Stimulated activated CD4-positive, alpha-beta T cell treated with anti-CD3 and anti-CD28 coated beads, Interleukin-12 subunit alpha, Interleukin-12 subunit beta, amount 100 ng/mL, for 24 hours (primary cell): ENCODE measurements at places on chromosomes 7 and 10.
A peak's percentile ranks its signal among the peaks of the same experiment; 100 is the strongest.

DNA sequence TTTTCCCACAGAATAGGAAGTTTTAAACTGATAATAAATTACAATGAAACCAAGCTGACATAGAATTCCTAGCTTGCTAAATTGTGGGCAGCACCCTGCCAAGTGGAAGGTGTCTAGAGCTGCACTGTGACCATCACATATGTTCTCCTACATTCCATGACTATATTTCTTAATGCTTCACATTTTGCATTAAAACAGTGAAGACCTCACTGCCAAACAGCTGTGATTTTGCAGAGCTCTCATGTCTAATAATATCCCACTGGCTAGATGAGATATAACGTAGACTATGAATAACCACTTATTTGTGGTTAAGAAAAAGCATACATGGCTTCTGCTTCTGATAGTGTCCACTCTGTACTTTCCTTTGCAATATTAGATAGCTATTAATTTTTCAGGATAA lies 228.3 kb upstream of the TEX47 start:
- no peak for DNase-seq

- DNase-seq = no peak
Measured at GRCh38 chr10:89294721-89295239, 7.1 kb upstream of the IFIT2 start.

GRCh38 chr7:128030654-128031611 lies at the start of gene LRRC4:
Gene LRRC4 (minus strand): TSS chr7:128031437. CDS start chr7:128030640, 797 bp downstream.
- no peak for DNase-seq

- no peak for DNase-seq
Measured at GRCh38 chr10:23197416-23197861, 5.3 kb downstream of the PTF1A start.

DNA sequence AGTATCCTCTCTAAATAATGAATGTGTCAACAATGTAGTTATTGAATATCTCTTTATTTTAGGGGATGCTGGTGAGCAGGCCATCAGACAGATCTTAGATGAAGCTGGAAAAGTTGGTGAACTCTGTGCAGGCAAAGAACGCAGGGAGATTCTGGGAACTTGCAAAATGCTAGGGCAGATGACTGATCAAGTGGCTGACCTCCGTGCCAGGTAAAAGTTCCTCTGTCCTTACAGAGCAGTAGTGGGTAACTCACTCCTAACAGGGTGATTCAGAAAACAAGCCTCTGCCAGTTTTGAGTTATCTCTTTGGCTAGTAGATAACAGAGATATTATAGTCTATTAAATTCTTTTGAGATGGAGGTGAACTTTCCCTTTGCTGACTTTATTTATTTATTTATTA lies 67.3 kb downstream of the AP3M1 start:
- DNase-seq = no peak

- no peak for DNase-seq
Measured at GRCh38 chr7:80760292-80760691, 121.8 kb downstream of the CD36 start.

GRCh38 chr7:77308792-77309191 lies 107.4 kb downstream of the GSAP start:
- no peak for DNase-seq

- no peak for DNase-seq
Measured at GRCh38 chr10:87504307-87504639, 420 bp upstream of the MINPP1 start.

DNA sequence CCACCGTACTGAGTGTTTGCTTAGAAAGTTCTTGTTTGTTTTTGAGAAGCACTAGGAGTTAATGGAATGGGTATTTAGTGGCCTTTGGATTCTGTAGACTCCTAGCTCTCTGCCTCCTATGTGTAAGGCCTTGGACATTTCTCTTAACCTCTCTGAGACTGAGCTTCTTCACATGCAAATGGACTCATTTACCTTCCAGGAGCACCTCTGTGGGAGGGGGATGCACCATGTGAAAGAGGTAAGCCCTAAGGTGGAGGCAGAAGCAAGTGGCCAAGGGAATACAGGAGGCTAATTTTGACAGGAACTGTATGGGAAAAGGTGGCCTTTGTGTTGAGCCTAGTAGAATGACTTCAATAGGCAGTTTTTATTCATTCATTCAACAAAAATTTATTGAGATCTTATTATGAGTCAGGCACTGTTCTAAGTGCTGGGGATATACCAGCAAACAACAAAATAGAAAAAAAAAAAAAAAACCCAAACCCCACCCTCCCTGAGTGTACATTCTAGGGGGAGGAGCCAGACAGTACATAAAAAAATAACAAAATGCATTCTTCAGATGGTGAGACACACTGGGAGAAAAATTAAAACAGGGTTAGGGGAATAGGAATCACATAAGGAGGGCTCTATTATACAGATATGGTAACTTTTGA lies 9.2 kb upstream of the EPHA1 start:
- DNase-seq = no peak

DNA sequence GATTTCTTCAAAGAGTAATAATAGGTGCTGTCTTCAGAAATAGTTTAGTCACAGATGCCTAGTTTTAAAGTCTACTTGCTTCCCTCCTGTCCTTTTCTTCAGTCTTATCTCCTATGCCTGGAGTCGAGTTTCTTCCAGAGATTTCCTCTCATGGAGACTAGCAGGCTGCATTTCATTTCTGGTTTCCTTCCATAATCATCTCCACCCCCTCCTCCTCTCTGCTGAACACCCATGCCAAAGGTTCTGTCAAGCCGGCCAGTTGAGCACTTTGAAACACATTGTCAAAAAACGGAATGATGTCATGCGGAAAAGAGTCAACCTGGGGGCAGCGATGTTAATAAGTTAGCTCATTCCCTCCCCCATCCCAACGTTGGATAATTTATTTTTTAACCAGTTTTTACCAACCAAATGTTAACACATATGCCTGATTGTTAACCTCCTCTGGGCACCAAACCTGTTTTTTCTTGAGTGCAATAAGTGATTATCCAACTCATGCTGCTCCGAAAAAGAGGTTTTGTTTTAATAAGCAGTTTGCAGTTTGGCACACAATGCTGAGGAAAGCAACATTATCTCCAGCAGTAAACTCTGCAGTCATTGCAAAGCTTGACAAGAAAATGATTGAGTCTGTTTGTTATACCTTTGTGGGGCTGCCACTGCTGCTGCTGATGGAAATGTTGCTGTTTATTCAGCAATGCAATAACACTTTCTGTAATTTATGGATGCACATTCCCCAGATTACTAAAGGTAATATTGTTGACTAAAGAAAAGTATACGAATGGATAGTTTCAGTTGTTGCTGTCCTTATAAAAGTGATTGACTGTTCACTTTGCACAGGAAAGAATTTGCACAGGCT lies 161.6 kb downstream of the LRMDA start:
- DNase-seq = no peak

DNA sequence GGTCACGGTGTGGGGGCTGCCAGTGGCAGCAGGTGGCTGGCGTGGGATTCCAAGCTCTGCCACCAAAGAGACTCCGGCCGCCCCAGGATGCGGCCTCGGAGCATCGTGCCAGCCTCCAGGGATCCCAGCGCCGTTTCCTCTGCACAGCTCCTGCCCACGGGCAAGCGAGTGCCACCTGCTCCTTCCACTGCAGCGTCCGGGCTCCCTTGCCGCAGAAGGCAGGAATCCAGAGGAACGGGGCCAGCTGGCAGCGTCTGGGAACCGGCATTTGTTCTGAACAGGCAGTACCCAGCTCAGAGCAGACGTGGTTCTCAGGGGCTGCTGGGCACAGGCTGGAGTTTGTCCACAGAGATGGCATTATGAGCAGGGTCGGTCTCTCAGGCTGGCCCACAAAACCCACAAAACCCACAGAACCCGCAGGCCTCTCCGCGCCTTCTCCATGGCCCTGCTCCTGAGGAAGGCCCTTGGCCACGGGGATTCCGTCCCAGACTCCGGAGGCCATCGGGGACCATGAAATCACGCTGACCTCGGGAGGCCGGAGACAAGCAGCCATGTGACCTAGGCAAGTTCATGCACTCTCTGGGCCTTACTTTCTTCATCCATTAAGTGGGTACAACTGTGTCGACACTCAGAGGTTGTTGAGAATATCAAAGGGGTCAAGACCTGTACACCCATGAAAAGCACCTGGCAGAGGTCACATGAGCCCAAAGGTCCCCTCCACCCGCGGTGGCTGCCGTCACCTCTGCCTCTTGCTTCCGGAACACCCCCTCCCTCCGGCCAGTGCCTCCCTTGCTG lies 72.1 kb upstream of the TNRC18 start:
- no peak for DNase-seq

- DNase-seq = no peak
Measured at GRCh38 chr10:9561821-9562505, 1455.7 kb upstream of the CELF2 start.

DNA sequence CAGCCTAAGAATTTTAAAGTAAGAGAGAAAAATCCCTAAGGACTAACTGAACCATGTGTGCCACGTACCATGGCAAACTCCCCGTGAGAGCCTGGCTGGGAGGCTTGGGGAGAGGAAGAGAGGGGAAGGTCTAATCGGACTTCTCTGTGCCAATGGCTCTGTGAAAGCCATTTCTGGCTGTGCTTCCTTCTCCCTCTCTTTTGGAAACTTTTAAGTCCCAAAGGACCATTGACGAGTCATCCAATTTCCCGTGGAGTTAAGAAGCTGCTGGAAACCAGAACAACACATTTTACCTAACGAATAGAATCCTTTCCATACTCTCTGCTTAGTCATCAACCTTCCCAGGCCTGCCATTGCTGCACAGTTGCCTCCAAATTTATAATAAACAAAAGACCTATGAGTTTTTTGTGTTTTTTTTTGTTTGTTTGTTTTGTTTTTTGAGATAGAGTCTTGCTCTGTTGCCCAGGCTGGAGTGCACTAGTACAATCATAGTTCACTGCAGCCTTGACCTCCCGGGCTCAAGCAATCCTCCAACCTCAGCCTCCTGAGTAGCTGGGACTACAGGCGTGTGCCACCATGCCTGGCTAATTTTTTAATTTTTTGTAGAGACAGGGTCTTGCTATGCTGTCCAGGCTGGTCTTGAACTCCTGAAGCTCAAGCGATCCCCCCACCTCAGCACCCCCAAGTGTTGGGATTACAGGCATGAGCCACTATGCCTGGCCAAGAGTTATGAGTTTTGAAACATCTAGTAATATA lies 13.2 kb downstream of the LAMB1 start:
- DNase-seq = no peak

DNA sequence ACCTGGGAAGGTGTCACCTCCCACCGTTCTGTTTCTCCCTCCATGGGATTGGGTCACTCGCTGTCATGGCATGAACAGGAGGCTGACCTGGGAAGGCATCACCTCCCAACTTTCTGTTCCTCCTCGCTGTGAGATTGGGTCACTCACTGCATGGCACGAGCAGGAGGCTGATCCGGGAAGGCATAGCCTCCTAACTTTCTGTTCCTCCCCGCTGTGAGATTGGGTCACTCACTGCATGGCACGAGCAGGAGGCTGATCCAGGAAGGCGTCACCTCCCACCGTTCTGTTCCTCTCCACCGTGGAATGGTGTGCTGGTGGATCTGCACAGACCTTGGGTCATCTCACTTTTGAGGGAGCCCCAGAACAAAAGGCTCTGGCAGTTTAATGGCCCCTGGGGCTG lies 239.2 kb upstream of the PRKCQ start:
- DNase-seq = no peak

DNA sequence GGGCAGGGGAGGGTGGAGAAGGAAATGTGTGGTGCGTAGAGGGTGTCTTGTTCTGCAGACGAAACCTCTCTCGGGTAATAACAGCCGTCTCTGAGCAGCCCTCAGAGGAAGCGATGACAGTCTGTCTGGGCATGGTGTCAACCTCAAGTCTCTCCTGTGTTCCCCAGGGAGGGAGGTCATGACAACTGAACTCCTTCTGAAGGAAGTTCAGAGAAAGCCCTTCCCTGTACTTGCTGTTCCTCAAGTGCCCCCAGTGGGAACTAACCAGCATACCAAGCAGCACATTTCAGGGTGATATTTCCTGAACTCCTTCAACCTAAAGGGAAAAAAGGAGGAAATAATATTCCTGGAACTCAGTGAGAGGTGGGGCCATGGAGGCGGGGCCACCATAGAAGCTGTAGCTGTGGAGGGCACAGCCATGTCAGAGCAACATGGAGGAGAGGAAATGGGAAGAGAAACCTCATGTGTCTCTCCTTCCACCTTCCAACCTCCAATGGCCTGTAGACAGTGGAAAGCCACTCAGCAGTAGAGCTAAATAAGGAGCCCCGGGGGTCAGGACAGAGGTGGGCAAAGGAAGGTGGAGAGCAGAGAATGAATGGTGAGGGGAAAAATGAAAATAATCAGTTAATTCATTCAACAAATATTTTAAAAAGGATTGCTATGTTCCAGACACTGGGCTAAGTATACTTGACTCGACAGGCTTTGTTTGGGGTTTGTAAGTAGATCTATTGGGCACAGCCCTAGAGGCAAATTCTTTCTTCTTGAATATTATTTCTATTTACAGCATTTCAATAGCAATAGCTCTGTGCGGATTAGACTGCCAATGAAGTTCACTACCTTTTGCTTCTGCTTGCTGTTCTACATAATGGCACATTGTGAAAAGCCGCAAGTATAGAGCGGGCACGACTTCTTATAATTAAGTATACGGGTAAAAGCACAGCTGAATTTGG lies 61.0 kb upstream of the AOAH start:
- DNase-seq = peak; percentile 23

DNA sequence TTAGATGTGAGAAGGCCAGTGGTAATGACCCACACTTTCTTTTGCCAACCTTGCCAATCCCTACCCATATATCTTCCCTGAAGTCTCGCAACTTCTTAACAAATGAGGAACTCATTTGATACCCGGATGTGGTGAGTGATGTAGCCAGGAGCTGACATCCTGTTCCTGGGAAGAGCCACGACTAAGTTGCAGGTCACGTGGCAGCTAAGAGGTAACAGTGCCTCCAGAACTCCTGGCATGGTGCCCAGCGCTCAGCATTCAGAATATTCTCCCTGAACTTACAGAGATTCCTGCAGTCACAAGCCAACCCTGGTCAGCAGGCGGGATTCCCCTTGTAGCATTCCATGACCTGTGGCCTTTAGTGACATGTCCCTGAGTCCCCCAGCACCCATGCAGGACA lies 282.5 kb downstream of the GALNT17 start:
- DNase-seq = no peak

GRCh38 chr10:43226851-43227845 lies 39.7 kb downstream of the RASGEF1A start:
- no peak for DNase-seq

DNA sequence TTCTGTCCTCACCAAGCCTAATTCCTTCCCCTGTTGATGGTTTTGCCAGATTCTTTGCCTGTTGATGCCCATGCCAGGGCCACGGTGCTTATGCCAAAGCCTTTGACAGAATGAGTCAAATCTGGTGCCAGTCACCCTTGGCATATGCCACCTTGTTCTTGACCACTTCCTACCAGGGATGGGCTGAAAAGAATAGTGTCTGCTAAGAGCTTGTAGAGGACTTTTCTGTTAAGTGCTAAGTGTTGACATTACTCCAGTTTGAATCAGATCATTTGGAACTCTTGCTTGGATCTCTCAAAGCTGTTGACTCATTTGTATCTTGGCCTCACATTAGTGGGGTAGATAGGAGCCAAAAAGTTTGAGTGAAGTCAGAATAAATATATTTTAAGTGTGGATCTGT lies 661.2 kb downstream of the AUTS2 start:
- no peak for DNase-seq

- no peak for DNase-seq
Measured at GRCh38 chr10:106956216-106956915, 208.1 kb downstream of the SORCS1 start.
